ENCODE measurements at places on chromosomes 7 and 10.

DNA sequence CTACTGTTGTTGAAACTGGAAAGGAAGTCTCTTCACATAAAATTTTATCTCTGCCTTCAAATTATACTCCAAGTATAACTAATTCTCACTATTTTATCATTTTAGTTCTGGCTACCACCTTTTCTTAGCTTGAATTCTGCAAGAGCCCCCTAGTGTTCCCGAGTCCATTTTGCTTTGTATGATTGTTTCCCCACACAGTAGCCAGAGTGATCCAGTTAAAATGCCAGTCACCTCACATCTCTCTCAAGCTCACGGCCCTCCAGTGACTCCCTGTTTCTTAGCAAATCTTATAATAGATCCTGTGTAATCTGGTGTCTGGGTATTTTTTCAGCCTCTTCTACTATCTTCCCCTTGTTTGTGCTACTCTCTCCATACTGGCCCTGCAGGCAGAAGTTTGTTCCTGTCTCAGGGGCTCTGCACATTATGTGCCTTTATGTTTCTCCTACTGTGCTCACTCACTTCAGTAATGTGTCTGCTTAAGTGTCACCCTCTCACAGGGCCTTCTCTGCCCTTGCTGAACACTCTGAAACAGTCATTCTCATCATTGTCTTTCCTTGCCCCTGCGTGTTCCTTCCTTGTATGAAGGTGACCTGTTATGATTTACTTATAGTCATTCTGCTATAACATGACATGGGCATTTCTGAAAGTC, 8.9 kb downstream of the WAC start:
- DNase-seq, result no peak

DNA sequence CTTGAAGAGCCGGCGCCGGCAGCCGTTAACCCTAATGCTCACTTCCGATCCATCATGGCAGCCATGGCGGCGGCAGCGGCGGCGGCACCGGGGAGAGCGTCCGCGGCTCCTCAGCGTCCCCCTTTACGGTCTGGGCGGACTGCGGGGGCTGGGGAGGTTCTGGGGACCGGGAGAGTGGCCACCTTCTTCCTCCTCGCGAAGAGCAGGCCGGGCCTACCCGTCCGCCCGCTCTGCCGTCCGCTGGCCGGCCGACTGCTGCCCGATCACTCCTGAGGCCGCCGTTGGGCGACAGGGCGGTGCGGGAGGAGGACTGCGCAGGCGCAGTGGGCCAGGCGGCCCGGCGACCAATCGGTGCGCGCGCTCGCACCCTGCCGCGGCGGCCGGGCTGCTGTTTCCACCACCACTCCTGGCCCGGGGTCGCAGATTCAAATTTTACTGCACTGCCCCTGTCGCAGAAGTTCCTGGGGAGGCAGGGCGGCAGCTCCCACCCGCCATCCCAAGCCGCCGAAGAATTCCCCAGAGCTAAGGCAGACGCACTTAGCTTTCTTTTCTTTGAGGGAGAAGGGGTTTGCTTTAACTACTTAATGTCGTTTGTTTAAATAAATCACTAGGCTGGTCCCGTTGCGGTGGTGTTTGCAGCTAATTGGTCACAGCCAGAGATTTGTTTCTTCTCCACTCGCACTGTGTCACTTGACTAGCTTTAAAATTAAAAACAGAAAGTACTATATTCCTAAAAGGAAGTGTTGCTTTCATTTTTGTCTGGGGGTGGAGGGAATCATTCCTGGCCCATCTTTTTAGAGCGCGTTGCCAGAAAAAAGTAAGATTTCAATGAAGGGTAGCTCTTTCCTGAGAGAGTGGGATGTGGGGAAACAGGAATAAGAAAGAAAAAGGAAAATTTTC, at the start of gene KIF5B:
Gene KIF5B (minus strand): TSS at position 290 of the 900 bp plus-strand sequence. CDS start 452 bp downstream, outside the sequence.
- peak; percentile 49 for DNase-seq

GRCh38 chr7:134637934-134638719, 8.5 kb upstream of the BPGM start:
- DNase-seq, result no peak

DNA sequence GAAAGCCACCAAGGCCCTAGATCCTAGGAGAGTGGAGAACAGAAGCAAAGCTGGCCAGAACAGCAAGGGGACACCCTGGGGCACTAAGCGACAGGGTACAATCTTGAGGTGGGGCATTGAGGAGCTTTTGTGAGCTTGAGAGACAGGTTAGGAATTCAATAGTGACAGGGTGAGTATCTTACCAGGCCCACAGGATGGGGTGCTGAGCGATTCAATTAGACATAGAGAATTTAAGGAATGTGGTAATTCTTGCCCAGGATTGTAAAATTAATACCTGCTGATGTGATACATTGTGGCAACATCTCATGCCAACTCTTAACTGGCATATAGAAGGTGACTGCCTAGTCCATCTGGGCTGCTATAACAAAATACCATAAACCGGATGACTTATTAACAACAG, 14.0 kb downstream of the RBP3 start:
- no peak for DNase-seq

GRCh38 chr7:117630501-117630900, 150.7 kb downstream of the CFTR start:
- no peak for DNase-seq

DNA sequence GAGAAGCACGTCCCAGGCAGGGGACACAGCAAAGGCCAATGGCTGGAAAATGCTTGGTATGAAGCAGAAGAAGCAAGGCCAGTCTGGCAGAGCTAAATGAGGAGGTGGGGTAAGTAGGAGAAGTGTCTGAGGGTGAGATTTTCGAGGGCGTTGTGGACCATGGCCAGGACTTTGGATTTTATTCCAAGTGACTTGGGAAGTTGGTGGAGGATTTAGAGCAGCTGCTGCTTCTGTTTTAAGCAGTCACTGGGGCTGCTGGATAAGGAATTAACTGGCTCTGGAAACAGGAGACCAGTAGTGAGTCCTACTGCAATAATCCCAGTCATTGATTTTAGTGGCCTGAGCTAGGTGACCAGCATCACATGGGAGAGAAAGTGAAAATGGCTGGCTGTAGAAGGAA, 67.6 kb upstream of the GSDME start:
- no peak for DNase-seq

GRCh38 chr7:133060004-133060403, 21.9 kb downstream of the CHCHD3 start:
- no peak for DNase-seq

DNA sequence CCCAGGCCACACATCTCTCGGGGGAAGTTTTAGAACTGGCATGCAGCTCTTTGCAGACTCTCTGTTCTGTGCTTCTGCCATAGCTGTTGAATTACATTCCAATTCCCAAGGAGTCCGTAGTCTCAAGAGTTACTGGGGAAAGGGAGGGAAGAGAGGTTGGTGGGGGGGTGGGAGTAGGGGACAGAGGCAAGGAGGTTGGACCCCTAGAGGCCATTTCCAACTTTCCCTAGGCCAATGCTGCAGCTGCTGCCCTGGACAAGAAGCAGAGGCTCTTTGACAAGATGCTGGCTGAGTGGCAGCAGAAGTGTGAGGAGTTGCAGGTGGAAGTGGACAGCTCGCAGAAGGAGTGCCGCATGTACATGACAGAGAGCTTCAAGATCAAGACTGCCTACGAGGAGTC, 23.8 kb downstream of the MYH16 start:
- no peak for DNase-seq

- no peak for DNase-seq
These were observed 37.3 kb downstream of the ACADSB start for GRCh38 chr10:123045961-123046731.

GRCh38 chr10:35751347-35751746, 109.3 kb upstream of the FZD8 start:
- no peak for DNase-seq

DNA sequence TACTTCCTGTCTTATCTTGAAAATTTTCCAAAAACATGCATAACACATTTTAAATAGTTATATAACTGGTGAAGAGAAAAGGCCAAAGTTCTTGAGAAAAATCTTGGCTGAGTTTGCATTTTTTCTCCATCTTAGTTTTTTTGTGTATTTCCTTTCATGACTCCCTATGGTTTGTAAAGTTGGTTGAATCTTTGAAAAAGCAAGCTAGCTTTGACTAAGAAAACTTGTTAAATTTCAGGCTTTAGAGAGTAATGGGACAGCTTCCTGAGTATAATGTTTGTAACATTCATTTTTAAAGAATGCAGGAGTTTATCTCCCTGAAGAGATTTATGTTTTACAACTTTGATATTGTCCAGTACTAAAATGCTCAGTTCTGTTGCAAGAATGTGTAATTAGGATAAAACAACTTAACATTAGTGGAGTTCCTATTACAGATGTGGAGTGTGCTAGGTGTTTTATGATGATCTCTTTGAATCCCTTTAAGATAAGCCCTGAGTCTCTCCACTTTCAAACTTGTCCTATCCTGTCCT, 11.1 kb upstream of the HERPUD2 start:
- peak; percentile 41 for DNase-seq

DNA sequence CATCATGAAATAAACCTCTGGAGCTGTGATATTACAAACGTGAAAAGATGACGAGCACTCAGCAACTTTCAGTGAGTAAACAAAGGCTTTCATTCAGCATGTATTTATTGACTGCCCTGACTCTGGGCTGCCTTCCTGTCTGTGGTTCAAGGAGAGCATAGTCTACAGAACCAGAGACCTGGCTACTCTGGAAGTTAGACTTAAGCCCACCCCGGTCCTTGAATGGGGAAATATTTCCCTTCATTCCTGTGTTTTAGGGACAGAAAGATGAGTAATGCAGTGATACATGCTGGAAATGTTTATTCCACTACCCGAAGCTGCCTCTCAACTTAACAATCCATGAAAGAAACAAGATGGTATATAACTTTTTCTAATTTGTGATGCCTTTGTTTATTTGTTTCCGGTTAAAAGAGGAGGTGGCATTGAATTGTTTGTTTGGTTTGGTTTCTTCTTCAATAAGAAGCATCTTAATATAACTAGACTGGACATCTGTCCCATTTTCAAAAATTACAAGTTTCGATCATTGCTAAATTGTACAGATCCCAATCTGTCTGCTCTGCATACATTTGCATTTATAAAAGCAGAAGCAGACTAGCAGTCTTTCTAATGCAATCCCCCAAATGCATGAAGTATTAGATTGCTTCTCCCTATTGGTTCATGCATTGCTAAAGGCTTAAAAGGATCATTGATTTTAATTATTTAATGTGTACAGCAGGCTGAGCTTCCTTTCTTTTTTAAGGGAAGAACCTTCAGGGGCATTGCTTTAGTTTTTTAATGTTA, 57.7 kb downstream of the TRUB1 start:
- no peak for DNase-seq

- peak; percentile 22 for DNase-seq
These were observed 29.3 kb upstream of the ADD3 start for GRCh38 chr10:109978481-109978880.

- DNase-seq, result no peak
These were observed 181.2 kb downstream of the TWIST1 start for GRCh38 chr7:18936265-18936664.

DNA sequence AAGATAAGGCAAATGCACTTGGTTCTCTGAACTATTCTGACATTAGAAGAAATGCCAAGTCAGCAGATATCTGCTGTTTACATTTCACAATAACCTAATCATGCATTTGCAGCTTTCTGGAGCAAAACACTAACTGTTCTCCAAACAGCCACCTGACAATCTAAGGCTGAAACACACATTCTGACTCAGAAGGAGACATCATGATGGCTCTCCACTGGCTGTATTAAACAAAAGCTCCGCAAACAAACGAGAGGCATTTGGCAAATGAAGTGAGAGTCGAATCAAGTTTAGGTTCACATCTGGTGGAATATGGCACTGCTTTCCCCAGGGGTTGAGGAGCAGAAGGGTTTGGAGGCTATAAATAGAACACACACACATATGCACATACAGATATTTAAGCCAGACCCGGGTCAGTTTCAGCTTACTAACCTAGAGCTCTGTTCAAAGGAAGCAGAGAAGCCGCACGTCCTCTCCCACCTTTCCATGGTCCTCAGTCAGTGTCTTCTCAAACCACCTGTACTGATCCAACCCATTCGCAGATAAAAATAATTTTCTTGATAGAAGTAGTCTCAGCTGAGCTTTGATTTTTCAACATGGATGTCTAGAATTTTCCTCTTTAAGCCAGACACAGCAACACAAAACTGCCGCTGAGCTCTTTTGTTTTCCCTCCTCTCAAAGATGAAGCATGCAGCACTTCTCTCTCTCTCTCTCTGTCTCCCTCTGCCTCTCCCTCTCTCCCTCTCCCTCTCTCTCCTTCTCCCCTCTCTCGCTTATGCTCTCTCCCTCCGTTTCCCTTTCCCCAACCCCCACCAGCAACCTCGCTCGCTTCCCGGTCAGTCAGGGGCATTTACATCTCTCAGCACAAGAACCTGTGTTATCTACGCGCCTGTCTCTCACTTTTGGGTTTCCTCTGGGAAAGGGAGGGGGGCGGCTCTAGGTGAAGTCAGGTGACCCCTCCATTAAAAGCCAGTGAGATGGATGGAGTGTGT, 682.8 kb downstream of the MAGI2 start:
- DNase-seq, result no peak

- no peak for DNase-seq
These were observed 29.5 kb downstream of the MEST start for GRCh38 chr7:130521258-130521951.

- DNase-seq, result no peak
These were observed 65.1 kb downstream of the SPAG6 start for GRCh38 chr10:22410394-22410793.

DNA sequence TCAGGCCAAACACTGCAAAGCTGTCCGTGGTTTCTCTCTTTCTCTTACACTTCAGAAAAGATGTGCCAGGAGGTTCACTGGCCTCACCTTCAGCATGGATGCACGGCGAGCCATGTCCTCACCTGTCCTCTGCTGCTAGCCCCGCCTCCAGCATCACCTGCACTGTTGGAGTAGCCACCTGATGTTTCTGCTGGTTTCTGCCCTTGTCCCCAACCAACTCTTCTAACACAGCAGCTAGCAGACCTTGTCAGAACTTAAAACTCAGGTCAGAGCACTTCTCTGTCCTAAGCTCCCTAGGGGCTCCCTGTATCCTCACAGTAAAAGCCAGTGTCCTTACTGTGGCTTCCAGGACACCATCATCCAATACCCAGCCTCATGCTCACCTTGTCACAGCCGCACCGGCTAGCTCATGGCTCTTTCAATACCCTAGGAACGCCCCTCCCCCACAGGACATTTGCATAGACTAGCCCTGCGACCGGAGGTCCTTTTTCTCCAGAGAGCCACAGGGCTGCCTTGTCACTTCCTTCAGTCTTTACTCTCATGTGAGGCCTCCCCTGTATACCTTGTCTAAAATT, 15.2 kb downstream of the PALD1 start:
- no peak for DNase-seq

DNA sequence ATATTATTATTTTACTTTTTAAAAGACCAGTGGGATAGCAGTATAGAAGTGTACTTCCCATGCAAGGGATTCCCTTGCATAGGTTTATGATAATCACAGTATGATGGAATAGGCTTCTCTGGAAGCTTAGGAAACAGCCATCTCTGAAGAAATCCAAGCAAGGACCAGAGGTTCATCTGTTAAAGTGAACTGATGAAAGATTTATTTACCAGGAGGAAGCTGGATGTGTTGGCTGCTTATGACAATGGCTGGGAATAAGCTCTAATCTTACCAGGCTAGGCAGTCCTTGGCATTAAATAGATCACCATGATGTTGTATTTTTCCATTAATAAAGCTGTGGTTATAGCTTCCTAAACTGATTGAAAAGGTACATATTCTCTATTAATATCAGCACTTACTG, 32.0 kb downstream of the FRA10AC1 start:
- DNase-seq, result no peak

- DNase-seq, result no peak
These were observed 132.7 kb upstream of the YAE1 start for GRCh38 chr7:39433550-39433949.

Measured in NCI-H226 (cell line).